ENCODE measurements at places on chromosomes 3 and 15. TPM values are rescaled to one million over a fixed set of nuclear protein-coding genes. Genes with fewer than 3 reads are reported as not detected.

DNA sequence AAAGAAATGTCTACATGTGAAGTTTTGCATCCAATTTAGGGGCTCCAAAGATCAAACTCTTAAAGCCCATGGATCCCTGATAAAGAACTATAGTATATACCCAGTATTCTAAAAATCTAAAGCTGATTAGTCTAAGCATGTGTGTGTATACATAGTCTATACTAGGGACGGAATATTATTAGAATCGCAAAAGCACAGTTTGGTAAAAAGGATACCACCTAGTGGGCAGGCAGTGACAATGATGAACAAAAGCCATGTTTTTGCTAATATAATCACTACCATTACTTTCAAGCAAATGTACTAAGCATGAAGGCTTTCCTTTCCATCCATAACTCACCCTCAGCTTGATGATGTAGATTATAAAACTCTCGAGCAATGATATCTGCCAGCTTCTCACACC is 16.5 kb downstream of the POLQ start:
- H3K4me1 ChIP-seq = no peaks in the 10 kb centered on the region
- H3K27me3 ChIP-seq = no peaks in the 10 kb centered on the region
- H3K27ac ChIP-seq = no peak overlapping the region
- peak; percentile 31 for DNase-seq
- H3K36me3 ChIP-seq = peaks cover 8% of the 10 kb centered on the region
- H3K4me3 ChIP-seq = no peak overlapping the region

DNA sequence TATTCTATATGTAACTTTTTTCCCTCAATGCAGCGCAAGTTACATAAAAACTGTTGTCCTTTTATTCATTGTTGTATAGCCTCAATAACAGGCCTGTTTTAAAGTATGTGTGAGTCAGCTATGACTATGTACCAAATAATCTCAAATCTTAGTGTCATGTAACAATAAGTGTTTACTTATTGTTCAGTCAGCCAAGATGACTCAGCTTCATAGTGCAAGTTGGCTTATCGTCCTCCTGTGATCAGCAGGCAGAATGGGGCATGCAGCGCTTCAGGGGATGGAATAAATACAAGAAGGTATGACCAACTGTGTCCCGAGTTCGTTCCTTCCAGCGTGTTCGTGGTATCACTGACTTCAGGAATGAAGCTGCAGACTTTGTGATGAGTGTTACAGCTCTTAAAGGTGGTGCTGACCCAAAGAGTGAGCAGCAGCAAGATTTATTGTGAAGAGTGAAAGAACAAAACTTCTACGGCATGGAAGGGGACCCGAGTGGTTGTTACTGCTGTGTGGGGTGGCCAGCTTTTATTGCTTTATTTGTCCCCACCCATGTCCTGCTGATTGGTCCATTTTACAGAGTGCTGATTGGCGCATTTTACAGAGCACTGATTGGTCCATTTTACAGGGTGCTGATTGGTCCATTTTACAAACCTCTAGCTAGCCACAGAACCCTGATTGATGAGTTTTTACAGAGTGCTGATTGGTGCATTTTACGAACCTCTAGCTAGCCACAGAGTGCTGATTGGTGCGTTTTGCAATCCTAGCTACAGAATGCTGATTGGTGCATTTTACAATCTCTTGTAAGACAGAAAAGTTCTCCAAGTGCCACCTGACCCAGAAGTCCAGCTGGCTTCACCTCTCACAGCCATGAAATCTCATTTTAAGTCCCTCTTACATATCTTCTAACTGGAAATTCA is 1016.0 kb downstream of the MCTP2 start:
- peak; percentile 91 for DNase-seq
- peaks cover 15% of the 10 kb centered on the region for H3K4me1 ChIP-seq
- H3K27ac ChIP-seq = peak overlapping the region; percentile 53
- H3K4me3 ChIP-seq = no peak overlapping the region
- no peaks in the 10 kb centered on the region for H3K36me3 ChIP-seq
- H3K27me3 ChIP-seq = no peaks in the 10 kb centered on the region

DNA sequence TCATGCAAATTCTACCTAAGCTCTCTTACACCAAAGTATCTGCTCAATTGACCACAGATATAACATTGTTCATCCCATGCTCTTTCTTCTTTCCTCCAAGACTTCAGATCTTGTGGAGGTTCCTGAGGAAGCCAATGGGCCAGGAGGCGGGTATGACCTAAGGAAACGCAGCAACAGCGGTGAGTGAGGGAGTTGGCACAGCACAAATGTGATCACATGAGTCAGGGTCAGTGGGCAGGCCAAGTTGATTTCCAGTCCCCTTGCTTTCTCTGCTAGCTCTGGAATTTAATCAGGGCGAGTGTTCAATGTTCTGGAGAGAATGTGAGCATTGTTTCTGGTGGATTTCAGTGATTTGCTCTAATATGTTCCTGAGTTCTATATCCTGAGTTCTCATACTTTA is 112.7 kb downstream of the STAC start:
- no peak overlapping the region for H3K27ac ChIP-seq
- no peak for DNase-seq
- no peak overlapping the region for H3K4me3 ChIP-seq
- no peaks in the 10 kb centered on the region for H3K36me3 ChIP-seq

GRCh38 chr15:27817258-27817657 is 281.9 kb downstream of the OCA2 start:
- H3K36me3 ChIP-seq = no peaks in the 10 kb centered on the region
- no peaks in the 10 kb centered on the region for H3K27me3 ChIP-seq
- no peak for DNase-seq
- no peak overlapping the region for H3K27ac ChIP-seq
- no peaks in the 10 kb centered on the region for H3K4me1 ChIP-seq

DNA sequence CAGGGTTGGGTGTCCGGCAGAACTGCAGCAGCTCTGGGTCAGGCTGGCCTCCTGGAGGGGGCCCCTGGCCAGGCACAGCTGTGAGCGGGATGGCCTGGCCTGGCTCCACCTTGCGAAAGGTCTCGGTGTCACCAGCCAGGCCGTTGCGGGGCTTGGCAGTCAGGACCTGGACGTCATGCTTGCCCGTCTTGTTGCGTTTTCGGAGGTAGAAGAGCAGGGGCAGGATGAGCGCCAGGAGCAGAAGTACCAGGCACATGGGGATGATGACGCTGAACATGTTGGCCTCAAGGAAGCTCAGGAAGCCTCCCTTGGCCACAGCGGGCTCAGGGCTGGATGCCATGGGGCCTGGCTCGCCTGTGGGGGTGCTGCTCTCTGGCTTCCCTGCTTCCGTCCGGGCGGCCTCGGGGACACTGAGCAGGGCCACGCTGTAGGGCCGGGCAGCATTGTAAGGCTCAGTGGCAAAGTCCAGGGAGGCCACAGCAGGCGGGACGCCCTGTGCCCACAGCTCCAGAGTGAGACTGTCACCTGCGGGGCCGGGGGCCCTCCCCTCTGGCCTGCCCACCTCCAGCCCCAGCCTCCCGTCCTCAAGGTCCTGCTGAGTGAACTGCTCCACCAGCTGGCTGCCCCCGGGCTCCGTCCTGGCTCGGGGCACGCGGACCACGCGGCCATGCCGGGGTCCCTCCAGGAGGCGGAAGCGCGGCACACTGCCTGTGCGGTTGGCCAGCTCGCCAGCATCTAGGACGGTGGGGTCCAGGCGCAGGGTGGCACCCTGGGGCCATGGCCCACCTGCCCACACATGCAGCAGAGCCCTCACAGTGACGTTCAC is 28.1 kb downstream of the SNX33 start:
- no peaks in the 10 kb centered on the region for H3K4me1 ChIP-seq
- DNase-seq = no peak
- no peak overlapping the region for H3K4me3 ChIP-seq
- H3K27me3 ChIP-seq = no peaks in the 10 kb centered on the region
- no peak overlapping the region for H3K27ac ChIP-seq
- no peaks in the 10 kb centered on the region for H3K36me3 ChIP-seq

DNA sequence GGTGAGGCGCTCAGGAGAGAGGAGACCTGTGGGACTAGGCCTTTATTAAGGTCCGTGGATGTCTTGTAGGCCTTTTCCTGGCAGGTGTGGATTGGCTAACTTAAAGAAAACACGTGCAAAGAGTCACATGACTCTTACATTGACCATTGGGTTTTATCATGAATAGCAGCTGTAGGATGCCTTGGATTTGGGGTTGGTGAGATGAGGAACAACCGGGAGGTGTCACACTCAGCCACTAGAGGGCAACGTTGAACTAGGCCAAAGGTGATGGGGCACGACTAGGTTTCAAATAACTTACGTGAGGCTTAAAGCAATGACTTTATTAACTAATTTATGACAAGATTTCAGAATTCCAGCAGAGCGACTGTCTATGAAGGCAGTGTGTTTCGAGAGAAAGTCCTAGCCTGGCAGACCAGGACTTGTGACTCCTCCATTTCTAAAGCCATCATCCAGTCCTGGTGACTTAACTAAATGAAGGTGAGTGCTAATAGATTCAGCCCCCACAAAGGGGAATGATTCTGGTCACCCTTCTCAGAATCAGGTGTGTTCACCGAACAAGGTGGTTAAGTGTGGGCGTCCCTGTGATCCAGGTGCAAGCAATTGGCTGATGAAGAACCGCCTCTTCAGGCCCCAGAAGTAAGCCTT is 345.6 kb downstream of the MCTP2 start:
- DNase-seq = peak; percentile 28
- H3K27me3 ChIP-seq = no peaks in the 10 kb centered on the region
- H3K4me1 ChIP-seq = no peaks in the 10 kb centered on the region

DNA sequence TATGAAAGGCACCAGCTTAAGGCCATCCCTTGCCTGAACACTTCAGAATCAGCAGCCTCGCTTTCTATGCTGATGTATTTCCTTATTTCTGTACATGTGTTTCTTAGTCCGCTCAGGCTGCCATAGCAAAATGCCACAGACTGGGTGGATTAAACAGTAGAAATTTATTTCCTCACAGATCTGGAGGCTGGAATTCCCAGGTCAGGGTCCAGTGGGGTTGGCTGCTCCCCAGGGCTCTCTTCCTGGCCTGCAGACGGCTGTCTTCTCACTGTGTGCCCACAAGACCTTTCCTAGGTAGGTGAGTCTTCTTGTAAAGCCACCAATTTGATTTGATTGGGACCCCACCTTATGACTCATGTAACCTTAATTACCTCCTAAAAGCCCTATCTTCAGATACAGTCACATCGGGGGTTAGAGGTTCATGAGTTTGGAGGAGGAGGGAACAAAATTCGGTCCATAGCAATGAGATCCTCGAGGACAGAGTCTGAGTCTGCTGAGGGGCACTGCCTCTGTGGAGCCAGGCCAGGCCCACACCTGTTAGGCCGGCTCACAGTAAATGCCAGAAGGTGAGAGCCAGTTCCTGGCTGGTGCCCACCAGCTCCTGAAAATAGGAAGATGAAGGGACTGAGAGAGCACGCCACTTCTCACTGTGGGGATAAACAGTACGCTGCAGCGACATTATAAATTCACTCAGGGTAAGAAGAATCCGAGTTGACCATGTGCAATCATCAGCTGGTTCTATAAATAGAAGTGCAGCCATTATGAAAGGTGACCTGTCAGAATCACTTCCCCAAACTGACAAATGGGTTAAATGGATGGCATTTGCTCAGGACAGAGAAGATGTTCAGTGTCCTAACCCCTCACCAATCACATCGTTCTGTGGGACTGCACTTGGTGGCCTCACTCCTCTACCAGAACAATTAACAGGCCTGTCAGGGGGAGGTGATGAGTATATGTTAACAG is 41.1 kb downstream of the CTXND1 start:
- H3K27me3 ChIP-seq = peaks cover 6% of the 10 kb centered on the region
- H3K4me1 ChIP-seq = no peaks in the 10 kb centered on the region
- DNase-seq = no peak
- no peaks in the 10 kb centered on the region for H3K36me3 ChIP-seq
- H3K27ac ChIP-seq = no peak overlapping the region

DNA sequence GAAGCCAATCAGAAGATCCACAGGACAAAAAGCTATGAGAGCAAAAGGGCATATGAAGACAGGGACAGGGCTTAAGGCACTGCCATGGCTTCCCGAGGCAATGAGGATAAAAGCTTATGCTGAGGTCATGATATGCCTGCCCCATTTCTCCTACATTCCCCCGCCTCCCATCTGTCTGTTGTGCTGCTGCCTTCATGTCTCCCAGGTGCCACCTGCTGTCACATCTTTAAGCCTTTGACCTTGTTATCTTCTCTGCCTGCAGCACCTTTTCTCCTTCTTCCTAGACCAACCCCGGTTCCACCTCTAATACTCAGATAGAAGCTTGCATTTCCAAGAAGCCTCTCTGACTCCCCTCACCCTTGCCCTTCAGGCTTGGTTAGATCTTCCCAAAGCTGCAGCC is 213.8 kb downstream of the ARRDC4 start:
- no peak overlapping the region for H3K27ac ChIP-seq
- no peak for DNase-seq
- H3K36me3 ChIP-seq = no peaks in the 10 kb centered on the region
- H3K27me3 ChIP-seq = no peaks in the 10 kb centered on the region

STAC gene
- 0.88 TPM for total RNA-seq

DNA sequence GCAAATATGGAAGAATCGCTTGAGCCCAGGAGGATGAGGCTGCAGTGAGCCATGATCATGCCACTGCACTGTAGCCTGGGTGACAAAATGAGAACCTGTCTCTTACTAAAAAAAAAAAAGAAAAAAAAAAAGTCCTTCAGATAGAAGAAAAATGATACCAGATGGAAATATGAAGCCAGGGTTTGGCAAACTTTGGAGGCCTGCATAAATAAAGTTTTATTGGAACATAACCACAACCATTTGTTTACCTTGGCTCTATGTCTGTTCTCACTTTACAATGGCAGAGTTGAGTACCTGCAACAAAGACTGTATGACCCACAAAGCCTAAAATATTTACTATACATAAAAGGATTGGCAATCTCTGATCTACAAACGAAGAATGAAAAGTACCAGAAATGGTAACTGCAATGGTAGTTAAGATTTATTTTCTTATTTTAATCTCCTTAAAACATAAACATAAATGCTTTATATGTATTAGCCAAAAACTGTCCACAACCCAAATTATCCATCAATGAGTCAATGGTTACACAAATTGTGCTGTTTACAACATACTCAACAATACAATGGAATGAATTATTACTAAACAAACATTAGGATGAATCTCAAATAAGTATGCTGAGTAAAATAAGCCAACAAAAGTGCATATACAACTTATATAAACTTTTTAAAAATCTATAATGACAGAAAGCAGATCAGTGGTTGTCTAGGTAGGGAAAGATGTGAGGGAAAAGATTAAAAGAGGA is 41.8 kb downstream of the GOLGB1 start:
- no peak overlapping the region for H3K4me3 ChIP-seq
- H3K36me3 ChIP-seq = no peaks in the 10 kb centered on the region
- DNase-seq = no peak
- no peak overlapping the region for H3K27ac ChIP-seq

- peak; percentile 23 for DNase-seq
- H3K27ac ChIP-seq = no peak overlapping the region
- H3K36me3 ChIP-seq = no peaks in the 10 kb centered on the region
- no peaks in the 10 kb centered on the region for H3K27me3 ChIP-seq
Observed at GRCh38 chr3:115272036-115272824, 125.1 kb upstream of the ZBTB20 start.

All from endothelial cell of umbilical vein (primary cell).